ENCODE measurements at places on chromosomes 7 and 10.

GRCh38 chr10:69748621-69749020, 53.1 kb upstream of the COL13A1 start:
- DNase-seq = no peak

DNA sequence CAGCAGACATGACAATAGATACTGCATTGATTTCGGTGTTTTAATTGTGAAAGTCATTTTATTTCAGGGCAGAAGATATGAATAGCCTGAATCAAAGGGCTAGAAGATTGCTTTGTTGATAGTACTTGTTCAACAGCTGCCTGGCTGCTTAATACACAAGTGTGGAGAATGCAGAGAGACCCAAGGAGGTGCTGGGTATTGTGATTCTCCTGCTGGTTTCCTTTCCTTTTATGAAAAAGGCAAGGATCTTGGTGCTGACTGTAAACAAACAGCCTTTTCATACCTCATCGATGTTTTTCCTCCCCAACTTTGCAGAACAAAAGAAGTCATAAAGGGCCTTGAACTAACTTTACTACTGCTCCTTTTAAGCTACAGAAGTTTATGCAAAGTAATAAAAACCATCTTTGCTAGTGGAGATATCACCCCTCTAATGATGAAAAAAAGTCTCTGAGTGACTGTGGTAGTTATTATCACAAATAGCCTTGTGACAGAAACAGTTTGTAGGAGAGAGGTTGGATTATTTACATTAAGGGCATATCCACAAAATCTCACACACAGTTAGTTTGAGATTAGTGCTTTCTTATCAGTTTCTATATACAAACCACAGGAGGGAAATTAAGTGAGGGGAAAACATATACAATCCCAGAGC, 800.0 kb downstream of the LRMDA start:
- DNase-seq = no peak

DNA sequence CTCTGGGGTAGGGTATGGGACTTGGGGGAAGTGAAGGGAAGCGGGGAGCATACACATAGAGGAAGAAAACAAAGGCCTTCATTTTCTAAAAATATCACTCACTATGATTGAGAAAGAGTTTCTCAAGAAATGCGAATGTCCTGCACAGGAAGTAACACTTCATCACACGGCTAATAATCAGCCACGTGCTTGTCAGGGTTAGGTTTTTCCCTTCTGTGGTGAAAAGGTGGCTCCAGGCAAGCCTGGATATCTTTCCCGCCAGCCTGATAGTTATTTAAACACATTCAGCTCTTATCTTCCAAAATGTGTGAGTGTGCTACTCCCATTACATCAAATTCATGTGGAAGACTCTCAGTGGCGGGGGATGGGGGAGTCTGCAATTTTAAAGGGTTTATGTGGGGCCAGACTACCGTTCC, 166.4 kb upstream of the ADO start:
- DNase-seq = no peak

- no peak for DNase-seq
These were observed 212.6 kb downstream of the WDR11 start for GRCh38 chr10:121063744-121064143.

DNA sequence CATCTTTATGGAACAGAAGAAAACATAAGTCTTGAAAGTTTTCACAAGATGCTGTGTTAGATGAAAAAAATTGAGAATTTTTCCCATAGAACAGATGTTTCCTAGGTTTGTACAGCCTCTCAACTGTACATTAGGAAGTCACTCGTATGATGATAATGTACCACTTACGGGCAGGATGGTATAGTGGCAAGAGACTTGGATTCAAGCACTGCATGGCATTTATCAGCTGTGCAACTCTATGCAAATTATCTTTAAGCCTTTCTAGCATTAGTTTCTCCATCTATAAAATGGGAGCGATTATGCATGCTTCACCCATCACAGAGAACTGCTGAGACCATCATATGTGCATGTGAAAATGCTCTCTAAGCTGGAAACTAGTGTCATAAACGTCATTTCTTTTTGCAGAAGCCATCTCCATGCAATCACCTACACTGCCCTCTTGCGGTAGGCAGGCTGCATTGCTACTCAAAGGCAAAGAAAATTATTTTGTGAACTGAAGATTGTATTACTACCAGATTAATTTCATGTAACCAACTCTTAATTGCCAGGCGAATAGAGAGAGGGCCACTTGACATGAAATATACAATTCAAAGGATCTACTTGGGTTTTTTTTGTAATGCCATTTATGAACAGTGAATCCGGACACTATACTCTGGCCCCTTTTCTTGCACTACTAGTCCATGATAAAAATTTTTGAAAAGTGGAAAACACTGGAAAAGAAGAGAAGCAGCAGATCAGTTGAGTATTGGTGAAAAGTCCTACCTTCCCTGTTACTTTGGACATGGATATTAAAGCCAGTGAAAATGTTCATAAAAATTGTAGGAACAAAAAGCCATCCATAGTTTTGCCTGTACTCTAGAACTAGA, 102.3 kb downstream of the JAZF1 start:
- DNase-seq = no peak

DNA sequence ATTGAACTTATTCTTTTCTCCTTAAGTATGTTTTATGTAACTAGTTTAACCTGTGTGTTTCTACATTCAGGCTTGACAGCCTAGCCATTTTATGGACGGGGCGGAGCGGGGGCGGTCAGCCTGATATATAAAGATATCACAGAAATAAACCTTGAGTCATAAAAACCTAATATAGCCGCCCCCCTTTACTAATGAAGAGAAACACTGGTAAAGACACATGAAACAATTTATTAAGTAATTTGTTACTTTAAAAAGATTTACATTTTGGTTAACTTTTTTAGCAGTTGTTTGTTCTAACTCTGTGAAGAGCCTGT, 84.0 kb downstream of the MAPK8 start:
- DNase-seq = no peak

DNA sequence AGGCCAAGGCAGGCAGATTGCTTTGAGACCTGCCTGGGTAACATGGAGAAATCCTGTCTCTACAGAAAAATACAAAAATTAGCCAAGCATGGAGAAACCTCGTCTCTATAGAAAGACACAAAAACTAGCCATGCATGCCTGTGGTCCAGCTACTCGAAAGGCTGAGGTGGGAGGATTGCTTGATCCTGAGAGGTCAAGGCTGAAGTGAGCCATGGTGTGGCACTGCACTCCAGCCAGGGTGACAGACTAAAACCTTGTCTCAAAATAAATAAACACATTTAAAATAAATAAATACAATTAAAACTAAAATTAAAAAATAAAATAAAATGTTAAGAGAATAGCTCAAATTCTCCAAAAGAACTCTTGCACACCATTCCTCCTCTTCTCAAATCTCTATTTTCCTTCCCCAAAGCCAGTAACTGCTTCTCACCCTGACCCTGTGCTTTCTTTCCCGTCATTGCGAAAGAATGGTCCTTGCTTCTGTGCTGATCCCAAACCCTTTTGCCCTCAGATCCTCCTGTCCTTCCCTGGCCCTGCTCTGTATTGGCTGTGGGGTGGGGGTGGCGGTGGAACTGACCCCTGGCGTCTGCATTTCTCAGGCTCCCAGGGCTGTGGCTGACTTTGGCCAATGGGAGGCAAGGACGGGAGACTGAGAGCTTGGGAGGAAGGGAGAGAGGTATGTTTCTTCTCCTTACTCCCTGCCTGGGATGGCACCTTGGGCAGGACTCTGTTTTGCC, 12.4 kb downstream of the SRGN start:
- DNase-seq = no peak

DNA sequence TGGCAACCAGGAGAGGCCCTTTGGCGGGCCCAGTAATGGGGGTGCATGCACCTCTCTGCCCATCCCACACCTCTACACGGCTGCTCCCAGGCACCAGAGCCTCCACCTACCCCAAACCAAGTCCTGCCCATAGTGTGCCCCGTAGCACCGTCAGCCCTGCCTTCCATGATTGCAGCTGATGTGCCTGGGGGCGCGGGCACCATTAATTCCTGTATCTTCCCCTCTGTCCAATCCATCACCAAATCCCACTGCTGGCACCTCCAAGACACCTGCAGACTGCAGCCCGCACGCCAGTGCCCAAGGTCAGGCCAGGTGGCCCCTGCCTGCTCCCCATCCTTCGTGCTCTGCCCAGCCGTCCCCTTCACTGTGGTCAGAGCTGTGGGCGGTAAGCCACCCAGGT, 533.0 kb downstream of the PTPRN2 start:
- DNase-seq = no peak

GRCh38 chr10:61329854-61330253, 123.3 kb downstream of the TMEM26 start:
- no peak for DNase-seq

GRCh38 chr7:153301936-153302335, 542.4 kb downstream of the ACTR3B start:
- no peak for DNase-seq

DNA sequence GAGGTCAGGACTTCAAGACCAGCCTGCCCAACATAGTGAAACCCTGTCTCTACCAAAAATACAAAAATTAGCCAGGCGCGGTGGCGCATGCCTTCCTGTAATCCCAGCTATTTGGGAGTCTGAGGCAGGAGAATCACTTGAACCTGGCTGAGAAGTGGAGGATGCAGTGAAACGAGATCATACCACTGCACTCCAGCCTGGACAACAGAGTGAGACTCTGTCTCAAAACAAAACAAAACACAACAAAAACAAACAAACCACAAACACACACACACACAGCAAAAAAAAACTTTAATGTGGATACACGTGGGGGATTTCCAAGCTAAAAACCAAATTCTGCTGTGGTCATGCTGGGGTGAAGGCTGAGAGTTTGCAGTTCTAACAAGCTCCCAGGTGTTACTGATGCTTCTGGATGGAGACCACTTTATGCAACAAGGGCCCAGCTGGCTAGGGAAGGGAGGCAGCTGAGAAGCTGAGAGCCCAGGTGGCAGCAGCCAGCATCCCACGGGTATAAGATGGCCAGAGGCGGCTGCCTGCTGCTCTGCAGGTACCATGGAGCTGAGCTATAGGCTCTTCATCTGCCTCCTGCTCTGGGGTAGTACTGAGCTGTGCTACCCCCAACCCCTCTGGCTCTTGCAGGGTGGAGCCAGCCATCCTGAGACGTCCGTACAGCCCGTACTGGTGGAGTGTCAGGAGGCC, at the start of gene ZP3:
Gene ZP3 (plus strand): TSS at position 538 of the 699 bp plus-strand sequence. CDS start 15 bp downstream, at position 553.
- no peak for DNase-seq

DNA sequence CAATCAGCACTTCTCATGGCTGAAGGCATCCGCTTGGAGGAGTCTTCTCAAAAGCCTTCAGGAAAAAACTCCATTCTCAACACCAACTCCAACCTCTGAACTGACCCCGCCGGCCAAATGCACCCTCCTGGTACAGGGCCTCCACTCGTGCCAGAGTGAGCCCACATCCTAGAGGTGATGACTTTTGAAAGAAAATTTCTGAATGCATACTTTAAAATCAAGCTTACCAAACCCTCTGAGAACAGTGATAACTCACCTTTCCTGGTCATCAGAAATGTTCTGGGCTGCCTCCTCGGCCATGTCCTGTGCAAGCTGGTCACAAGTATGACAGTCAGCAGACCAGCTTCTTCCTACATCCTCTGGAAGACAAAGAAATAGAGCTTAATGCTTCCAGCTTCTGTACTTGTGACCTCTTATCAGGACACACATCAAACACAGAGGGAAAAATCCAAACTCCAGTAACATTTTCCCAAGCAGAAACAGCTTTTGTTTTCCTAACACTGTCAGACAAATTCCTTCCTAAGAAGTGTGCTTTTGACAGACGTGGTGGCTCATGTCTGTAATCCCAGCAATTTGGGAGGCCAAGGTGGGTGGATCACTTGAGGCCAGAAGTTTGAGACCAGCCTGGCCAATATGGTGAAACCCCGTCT, at the start of gene PKD1L1:
Gene PKD1L1 (minus strand): TSS at position 326 of the 650 bp plus-strand sequence. CDS start 26 bp downstream, at position 300.
- no peak for DNase-seq

DNA sequence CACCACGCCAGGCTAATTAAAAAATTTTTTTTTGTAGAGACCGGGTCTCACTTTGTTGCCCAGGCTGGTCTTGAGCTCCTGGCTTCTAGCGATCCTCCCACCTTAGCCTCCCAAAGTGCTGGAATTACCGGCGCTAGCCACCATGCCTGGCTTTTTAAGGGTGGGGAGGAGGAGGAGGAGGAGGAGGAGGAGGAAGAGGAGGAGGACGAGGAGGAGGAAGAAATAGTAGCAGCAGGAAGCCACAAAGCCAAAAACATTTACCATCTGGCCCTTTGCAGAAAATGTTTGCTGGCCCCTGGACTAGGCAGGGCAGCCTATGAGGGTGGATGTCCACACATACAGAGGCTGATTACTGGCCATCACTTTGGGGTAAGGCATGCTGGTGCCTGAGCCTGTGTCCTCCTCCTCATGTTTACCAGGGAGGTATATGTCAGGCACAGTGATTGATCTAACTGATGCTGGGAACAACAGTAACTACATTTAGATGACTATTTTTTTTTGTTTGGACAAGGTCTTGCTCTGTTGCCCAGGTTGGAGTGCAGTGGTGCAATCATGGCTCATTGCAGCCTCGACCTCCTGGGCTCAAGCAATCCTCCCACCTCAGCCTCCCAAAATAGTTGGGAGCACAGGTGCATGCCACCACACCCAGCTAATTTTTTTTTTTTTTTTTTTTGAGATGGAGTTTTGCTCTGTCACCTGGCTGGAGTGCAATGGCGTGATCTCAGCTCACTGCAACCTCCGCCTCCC, 122.1 kb downstream of the HIP1 start:
- DNase-seq = no peak

DNA sequence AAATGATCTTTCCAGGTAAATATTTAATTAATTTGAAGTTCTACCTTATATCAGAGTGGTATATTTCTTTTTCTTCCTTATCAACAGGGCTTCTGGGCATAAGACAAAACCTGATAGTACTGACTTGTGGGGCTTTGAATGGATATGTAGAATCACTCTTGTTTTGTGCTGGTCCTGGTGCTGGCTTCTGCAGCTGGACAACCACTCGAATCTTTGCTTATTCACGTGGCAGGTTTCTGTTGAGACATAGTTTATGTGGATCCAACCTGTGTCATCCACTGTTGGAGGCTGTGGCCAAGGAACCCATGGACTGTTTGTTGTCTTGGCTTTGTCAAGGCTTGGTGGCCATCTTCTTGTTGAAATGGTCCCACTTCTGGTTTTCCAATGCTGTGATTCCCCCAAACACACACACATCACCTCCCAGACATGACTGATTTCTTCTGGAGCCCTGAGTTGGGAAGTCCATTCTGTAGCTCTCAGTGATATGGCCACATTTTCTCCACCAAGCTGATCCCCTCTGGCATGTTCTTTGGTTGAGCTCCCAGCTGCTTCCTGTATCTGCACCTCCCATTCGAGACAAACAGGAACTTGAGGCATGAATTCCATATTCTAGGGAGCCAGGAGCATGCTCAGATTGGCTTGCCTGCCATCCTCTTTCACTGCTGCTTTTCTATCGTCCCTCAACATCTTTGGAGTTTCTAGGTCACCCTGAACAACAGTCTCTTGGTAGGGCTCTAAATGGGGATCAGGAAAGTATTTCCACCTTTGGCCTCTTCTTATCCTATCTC, 19.5 kb downstream of the TAS2R41 start:
- no peak for DNase-seq

All from liver (tissue), 10 donors.